Stromal cell of bone marrow (primary cell): ENCODE measurements at places on chromosomes 12 and 14.

GRCh38 chr12:65598688-65599087 is 225.6 kb upstream of the HMGA2 start:
- no peak for DNase-seq

DNA sequence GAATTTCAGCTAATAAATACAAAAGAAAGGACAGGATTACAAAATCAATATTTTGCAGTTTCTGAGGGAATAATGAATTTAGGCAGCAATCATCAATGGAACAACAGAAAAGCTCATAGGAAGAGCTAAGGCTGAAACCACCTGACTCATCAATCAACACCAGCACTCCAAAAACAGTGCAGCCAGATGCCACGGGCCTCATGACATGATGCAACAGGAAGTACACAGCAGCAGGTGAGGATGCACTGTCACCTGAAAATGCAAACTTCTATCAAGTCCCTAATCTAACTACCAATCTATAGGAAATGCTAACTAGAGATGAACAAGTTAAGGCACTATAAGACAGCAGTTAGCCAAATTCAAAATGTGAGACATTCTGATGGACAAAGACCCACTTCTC is 21.7 kb downstream of the GNS start:
- no peak for DNase-seq

DNA sequence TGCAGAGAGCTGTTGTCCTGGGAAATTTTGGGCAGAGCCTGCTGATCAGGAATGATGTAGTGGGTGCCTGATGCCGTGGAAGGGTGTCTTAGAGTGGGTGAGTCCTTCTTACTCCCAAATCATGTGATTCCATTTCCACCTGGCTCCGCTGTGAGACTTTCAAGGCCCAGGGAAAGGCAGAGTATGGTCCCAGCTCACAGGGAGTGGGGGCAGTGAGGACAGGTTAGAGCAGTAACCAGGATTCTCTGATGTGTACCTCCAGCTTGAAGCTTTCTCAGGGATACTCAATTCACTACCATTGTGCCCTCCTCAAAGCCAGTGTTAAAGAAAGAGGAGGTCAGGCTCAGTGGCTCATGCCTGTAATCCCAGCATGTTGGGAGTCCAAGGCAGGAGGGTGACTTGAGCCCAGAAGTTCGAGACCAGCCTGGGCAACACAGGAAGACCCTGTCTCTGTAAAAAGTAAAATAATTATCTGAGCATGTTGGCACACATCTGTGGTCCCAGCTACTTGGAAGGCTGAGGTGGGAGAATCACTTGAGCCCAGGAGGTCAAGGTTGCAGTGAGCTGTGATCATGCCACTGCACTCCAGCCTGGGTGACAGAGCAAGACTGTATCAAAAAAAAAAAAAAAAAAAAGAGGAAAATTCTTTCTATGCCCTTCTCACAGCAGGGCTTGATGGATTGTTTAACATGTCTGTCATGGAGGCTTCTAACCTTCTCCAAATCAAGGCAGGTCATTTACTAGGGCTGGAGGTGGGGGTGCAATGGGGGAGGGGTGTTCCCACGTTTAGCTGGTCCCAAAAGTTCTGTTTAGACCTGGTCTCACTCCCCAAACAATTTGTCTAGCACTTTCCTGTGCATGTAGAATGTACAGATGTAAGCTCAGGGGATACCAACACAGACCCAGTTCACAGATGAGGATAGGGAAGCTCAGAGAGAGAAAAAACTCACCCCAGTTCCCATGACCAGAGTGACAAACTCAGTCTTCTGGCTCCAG is 12.5 kb upstream of the IQSEC3 start:
- no peak for DNase-seq

- no peak for DNase-seq
Observed at GRCh38 chr12:125114365-125115141, 49.3 kb downstream of the AACS start.

DNA sequence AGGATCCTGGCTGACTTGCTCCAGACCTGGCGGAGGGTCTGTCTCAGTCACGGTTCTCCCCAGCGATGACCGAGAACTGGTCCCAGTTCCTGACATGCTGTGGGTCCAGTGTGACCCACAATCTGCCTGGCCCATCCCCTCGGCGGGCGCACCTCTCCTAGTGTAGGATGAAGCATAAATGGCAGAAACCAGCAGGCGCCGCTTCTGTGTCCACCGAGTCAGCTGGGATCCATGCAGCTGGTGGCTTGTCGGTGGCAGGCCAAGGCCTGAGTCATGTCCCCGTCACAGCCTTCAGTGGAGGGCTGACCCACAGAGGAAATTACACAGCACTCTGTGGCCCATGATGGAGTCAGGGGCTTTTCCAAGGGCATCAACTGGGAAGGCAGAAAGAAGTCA is 38.5 kb downstream of the NFKBIA start:
- DNase-seq, result peak; percentile 45
